ENCODE measurements at places on chromosomes 13 and 19.

DNA sequence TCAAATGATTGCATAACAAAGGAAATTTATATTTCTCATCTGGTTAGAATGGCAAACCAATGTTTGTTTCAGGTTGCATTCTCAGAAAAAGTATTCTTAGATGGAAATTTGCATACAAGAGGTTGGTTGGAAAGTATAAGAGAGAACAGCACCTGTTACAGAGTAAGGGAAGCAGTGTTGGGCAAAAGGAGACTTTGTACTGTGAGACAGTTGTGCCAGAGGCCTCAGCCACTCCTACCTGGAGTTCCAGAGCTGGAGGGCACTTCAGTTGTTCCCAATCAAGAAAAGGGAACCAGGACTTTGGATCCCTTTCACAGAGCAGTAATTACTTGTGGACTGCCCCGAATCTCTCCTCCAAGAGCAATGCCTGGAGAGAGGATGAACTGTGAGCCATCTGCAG lies 81.8 kb downstream of the SPRY2 start:
- DNase-seq, result no peak

DNA sequence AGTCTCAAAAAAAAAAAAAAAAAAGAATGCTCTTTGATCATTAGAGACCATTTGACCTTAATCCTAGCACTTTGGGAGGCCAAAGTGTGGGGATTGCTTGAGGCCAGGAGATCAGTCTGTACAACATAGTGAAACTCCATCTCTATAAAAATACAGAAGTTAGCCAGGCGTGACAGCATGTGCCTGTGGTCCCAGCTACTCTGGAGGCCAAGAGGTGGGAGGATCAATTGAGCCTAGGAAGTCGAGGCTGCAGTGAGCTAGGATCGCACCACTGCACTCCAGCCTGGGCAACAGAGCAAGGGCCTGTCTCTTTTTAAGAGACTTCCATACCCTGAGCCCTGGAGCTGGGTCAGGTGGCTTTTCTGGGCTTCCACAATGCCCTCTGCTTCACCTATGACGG lies 11.5 kb upstream of the COLGALT1 start:
- DNase-seq, result no peak

GRCh38 chr13:26343816-26344215 lies 89.9 kb downstream of the CDK8 start:
- no peak for DNase-seq

DNA sequence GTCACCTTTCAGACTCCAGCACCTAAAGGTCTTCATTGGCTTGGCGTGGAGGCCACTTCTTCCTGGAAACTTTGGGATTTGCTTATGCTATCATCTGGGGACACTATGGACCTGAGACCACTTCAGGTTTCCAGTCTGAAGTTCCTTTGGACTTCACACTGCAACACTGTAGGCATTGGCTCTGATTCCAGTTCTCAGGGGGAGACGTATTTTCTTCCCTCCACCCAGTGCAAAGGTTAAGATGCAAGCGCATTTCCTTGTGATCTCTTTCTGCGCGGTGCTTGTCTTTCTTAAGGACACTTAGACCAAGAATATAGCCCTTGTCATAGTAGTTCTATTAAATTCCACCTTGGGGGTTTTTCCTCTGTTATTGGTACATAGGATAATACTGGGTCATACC lies 299.8 kb downstream of the TSHZ3 start:
- no peak for DNase-seq

GRCh38 chr13:98875146-98875729 lies 102.6 kb downstream of the DOCK9 start:
- DNase-seq, result no peak

DNA sequence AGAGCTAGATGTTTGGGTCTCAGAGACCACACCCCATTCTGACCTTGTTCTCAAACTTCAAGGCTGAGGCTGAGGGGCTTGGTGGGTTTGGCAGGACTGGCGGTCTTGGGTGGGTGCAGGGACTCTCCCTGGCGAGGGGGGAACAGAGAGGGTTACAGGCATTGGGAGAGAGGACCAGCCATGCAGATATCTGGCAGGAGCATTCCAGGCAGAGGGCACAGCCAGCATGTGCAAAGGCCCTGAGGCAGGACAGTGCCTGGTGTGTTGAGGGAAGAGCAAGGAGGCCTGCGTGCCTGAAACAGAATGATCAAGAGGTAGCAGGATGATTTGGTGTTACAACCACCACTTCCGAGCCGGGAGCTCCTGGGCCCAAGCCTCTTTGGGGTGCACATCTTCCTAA lies 27.4 kb downstream of the NFILZ start:
- DNase-seq, result no peak

DNA sequence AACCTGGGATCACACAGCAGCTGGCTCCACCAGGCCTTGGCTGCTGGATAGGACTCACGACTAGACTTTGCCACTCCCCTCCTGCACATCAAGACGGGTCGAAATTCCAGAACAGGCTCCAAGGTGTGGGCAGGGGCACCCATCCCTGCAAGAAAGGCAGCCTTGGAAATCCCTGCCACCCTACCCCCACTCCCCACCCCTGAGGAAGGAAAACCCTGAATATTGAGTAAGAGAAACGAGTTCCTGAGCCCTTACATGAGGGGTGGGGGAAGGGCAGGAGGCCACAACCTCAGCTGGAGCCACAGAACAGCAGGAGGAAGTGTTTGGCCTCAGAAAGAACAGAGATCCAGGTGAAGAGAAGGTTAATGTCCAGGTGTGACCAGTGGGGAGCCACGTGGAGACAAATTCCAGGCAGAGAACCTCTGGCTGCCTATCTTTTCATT lies 20.1 kb downstream of the DEDD2 start:
- no peak for DNase-seq

GRCh38 chr13:107069108-107069776 lies 501.3 kb upstream of the ARGLU1 start:
- no peak for DNase-seq

DNA sequence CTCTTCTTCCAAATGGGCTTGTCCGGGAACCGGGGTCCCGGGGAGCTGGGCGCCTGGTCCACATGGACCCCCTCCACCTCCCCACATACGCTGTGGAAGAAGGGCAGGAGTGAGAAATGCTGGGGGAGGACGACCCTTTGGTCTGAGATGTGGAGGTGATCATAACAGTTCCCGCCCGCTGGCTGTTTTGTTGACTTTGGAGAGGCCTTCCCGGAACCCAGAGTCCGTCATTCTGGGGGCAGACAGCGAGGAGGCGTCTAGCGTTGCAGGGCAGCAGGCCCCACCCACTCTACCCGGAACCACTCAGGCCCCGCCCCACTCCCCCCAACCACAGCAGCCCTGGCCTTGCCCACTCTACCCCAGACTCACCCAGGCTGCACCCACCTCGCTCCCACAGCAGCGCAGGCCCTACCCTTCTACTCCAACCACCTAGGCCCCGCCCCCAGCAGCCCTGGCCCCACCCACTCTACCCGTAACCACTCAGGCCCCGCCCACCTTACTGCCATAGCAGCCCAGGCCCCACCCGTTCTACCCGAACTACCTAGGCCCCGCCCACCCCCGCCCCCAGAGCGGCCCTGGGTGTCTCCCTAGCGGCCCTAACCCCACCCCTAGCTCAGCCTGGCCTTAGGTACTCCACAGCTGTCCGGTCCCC lies 7.1 kb downstream of the GPR108 start:
- no peak for DNase-seq

DNA sequence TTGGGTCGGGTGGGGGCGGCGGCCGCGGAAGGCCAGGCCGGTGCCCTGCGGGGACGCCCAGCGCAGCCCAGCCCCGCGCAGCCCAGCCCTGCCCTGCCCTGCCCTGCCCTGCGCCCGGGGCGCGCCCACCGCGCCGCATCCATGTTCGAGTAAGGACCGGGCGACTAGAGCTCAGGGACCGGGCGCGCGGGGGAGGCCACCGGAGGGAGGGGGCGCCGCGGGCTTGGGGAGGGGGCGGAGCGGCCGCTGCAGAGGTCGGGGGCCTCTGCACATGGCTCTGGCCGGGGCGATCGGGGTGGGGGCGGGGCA lies 169 bp downstream of the GRAMD1A start:
- no peak for DNase-seq

DNA sequence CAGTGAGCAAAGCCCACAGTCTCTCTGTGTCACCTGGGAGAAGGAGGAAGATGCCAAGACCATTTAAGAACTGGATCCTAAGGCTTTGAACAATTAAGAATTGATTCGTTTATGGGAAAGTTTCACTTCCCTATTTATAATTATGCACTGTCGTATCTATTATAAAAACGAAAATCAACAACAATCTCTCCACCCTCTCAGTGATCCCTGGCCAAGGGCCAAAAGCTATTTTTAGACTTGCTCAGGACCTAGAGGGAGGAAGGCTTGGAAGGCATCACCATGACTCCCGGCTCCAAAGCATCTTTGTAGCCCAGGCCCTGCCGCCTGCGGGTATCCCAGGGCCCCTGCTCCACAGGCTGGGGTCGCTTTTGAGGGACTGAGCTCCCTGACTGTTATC lies 1.3 kb downstream of the RHPN2 start:
- no peak for DNase-seq

DNA sequence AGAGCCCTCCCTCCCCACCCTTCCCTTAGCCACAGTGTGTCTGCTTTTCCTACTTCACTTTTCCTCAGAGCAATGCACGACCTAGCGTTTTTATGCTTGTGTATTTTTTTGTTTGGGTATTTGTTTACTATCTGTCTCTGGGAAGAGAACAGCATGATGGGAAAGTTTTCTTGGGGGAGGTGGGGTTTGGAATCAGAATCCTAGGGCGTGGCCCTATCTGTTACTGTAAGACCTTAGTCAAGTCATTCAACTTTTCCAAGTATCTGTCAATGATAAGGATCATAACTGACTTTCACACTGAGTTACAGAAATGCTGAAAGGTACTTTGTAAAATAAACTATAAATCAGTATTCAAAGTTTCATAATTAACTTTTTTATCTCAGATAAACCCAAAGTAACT lies 146.3 kb upstream of the WASF3 start:
- DNase-seq, result no peak

- DNase-seq, result no peak
These were observed 38.2 kb upstream of the FLT1 start for GRCh38 chr13:28533125-28533436.

DNA sequence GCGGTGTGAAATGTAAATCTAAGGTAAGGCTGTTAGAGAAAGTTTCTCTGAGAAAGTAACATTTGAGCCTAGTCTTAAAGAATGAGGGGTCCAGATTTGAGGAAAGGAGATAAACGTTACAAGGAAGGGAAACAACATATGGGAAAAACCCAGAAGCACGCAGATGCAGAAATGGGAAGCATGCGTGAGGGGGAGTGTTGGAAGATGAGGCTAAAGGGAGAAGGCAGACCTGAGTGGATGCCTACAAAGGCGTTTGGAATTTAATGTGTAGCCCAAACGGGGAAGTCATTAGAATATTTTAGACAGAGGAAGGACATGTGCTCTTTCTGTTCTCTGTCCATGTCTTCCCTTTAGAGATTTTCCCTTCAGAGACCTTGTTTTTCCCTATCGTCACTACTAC lies 61.0 kb downstream of the TPT1 start:
- DNase-seq, result no peak

- no peak for DNase-seq
These were observed 20.7 kb upstream of the NANOS2 start for GRCh38 chr19:45935267-45935666.

DNA sequence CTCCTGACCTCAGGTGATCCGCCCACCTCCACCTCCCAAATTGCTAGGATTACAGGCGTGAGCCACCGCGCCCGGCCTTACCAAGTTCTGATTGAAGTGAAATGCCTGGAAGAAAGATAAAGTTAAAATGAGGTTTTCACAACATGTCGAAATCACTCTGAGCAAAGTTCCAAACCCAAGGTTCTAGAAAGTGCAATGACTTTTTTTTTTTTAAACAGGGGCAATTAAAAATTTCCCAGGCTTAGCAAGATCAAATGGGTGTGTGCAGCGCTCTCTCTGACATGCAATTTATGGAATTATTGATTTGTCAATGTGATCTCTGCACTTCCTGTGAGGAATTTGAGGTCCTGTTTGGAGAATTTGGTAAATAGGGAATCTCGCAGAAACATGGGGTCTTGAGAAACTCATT lies 12.8 kb upstream of the MAP2K2 start:
- no peak for DNase-seq

DNA sequence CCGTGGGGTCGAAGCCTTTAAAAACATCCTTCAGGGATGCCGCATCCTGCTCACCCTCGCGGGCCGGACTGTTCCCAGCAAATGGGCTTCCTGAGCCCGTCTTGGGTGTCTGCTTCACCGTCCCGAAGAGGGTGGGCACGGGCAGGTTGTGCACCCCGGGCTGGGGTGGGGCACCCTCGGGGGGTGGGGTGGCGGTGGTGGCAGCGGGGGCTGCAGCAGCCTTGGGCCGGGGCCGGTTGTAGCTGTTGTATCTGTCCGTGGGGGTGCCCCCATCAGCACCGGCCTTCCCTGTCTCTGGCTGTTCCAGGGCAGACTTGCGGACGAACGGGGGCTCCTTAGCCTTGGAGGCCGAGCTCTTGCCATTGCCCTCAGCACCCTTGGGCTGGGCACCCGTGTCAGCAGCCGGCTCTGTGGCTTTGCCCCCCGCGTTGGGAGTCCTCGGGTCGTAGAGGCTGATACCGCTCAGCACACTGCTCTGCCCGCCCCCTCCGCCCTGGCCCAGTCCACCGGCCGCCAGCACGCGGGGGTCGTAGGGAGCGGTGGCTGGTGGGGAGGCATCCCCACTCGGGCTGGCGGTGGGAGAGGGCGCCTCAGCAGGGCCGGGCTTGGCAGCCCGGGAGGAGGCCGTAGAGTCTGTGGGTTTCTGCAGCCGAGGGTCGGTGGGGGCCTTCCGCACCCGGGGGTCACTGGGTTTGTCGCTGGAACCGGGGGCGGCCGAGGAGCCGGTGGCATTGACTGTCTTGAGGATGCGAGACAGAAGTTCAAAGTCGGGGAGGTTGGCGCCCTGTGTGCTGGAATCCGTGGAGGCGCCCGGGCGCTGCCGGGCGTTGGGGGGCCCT lies 18.2 kb upstream of the TMEM160 start:
- no peak for DNase-seq

DNA sequence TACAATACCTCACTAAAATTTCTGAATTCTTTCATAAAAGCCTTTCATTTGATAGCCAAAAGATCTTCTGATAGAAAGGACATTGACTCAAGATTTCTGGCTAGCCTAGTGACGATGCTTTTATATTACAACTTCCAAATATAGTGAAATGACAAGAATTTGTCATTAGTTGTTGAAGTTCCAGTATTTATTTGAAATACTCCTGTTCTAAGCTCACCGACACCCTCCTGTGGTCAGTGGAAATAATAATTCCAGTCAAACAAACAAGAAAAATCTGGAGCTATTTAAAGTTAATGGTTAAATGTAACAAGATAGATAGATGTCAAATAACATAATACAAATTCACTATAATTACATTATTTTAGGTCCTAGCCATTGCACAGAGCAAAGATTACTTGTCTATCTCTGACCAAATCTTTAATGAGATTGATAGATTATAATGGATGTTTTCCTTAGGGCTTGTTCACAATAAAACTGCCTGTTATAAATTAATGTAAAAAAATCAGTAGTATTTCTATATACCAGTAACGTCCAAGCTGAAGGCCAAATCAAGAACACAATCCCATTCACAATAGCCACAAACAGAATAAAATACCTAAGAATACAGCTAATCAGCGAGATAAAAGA lies 195.5 kb downstream of the RGCC start:
- peak; percentile 5 for DNase-seq

DNA sequence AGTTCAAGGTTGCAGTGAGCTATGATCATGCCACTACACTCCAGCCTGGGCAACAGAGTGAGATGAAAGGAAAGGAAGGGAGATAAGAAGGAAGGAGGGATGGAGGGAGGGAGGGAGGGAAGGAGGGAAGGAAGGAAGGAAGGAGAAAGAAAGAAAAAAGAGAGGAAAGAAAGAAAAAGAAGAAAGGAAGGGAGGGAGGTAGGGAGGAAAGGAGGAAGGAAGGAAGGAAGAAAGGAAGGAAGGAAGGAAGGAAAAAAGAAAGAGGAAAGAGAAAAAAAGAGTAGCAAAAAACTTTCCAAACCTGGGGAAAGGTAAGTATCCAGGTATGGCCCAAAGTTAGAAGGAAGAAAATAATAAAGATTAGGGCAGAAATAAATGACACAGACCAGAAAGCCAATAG lies 7.1 kb downstream of the ZFP14 start:
- DNase-seq, result no peak

Measured in activated CD4-positive, CD25-positive, alpha-beta regulatory T cell treated with anti-CD3 and anti-CD28 coated beads, Interleukin-2, amount 50 U/mL, for 16 hours (primary cell).